NCI-H1436 treated with DMSO at 0.1 percent for 48 hours (cell line): ENCODE measurements at places on chromosomes 2 and 18.

DNA sequence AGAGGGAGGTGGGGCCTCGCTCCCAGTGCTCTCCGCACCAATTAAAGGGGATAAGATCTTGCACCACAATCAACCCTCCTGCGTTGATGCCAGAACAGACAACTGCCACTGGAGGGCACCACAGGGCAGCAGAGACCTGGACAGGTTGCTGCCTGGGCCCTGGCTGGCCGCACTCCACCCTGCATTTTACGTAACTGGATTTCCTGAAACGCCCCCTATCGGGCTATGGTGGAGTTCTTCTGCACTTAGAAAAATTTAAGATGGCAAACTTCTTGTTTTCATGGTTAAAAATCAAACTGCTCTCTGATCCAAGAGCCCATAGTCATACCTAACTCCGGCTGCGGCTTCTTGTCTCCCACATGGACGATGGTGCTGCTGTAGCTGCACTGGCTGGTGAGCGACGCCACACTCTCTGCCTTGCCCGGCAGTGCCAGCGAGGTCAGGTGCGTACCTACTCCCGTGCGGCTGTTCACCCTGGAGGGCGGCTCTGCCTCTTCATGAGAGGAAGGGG, 16.8 kb upstream of the HES6 start:
- DNase-seq = peak; percentile 30

- no peak for DNase-seq
Observed at GRCh38 chr2:96146881-96147592, 1.8 kb upstream of the DUSP2 start.

DNA sequence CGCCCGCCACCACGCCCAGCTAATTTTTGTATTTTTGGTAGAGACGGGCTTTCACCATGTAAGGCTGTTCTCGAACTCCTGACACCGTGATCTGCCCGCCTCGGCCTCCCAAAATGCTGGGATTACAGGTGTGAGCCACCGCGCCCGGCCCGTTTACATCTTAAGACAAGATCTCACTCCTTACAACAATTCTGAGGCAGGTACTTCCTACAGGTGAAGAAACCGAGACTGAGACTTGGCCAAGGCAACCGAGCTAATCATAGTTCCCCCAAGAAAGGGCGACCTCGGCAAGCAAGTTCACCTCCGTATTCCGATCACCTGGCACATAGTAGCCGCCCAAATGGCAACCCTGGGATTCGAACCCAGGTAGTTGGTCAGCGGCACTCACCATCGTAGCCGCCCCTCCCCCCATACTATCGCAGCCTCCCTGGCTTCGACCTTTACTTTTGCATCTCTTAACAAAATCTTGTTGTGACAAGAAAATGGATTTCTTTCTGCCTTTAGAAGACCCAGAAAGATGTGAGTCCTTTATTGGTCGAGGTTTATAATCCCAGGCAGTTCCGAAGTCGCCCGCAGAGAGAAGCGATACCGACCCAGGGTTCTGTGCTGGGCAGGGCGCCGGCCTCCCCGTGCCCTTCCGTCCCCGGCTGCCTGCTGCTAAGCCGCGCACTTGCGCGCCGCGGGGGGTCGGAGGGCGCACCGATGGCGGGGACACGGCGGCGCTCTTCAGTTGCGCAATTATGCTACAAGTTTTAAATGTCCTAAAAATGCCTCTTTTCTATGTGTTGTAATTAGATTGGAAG, 1.1 kb upstream of the FZD5 start:
- DNase-seq = no peak

- no peak for DNase-seq
Observed at GRCh38 chr2:118923371-118923770, 18.6 kb upstream of the MARCO start.

DNA sequence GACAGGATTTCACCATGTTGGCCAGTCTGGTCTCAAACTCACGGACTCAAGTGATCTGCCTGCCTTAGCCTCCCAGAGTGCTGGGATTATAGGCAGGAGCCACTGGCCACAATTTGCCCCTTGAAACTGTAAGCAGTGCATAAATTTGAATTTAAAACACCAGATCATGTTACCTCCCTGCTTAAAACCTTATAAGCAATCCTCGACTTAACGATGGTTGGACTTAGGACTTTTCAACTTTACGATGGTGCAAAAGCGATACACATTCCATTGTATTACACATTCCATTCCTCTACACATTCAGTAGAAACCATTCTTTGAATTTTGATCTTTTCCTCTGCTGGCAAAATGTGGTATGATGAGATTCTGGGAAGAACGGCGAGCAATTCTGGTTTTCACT, 23.2 kb upstream of the EFR3B start:
- DNase-seq = no peak

- DNase-seq = no peak
Observed at GRCh38 chr2:167818521-167818920, 428.9 kb downstream of the STK39 start.

DNA sequence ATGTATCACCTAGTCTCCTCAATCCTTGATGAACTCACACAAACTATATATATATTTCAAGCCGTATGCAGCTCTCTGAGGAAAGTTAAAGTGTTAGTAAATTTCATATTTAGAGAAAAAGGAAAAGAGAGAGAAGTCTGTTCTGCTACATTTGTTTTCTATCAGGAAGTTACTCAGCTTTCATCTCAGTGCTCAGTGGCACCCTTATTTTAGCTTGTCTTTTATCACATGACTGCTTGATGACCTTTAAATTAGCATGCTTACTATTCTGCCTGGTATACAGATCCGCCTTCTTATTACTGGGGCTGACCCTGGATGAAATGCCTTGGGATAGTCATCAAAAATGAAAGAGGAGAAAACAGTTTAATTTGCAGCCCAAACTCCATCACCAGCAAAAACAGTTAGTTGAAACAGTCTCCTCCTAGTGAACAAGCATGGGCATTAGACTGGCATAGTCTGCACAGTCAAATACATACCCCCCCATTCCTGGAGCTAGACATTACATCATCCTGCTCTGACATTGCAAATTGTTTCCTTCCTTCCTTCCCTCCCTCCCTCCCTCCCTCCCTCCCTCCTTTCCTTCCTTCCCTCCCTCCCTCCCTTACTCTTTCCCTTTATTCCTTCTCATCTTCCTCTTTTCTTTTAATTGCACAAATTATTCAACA, 215.7 kb downstream of the TMEM182 start:
- no peak for DNase-seq

DNA sequence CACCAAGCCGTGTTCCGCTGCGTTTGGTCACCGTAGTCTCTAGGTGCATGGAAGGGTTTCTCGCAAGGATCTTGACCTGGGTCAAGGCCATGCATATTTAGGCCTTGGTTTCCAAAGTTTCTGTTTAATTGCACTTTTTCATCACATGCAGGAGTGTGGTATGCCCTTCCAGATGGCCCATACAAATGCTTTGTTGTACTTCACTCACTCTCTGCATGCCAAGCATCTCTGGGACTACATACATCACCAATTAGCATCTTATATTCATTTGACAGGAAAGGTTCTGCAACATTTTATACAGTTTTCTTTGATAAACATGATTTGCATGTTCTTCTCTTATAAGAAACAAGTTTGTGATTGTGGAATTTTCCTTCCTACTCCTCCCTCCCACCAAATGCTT, 132.8 kb upstream of the KLHL14 start:
- no peak for DNase-seq
